ENCODE measurements at places on chromosomes 16 and 17.
A peak's percentile ranks its signal among the peaks of the same experiment; 100 is the strongest.

- no peak overlapping the region for H3K27ac ChIP-seq
- no peak overlapping the region for H3K4me3 ChIP-seq
- H3K36me3 ChIP-seq = peaks cover 2% of the 10 kb centered on the region
- DNase-seq = no peak
- no peaks in the 10 kb centered on the region for H3K27me3 ChIP-seq
- H3K4me1 ChIP-seq = no peaks in the 10 kb centered on the region
Observed at GRCh38 chr17:44105483-44105882, 18.0 kb downstream of the HDAC5 start.

- H3K36me3 ChIP-seq = peaks cover 28% of the 10 kb centered on the region
- H3K27ac ChIP-seq = no peak overlapping the region
- DNase-seq = no peak
- H3K27me3 ChIP-seq = no peaks in the 10 kb centered on the region
- H3K4me1 ChIP-seq = peaks cover 70% of the 10 kb centered on the region
Observed at GRCh38 chr16:89374393-89374960, 115.9 kb downstream of the ANKRD11 start.

GRCh38 chr17:1829216-1829591 lies 498 bp downstream of the SMYD4 start:
- H3K36me3 ChIP-seq = peaks cover 45% of the 10 kb centered on the region
- H3K27me3 ChIP-seq = no peaks in the 10 kb centered on the region
- H3K4me1 ChIP-seq = peaks cover 54% of the 10 kb centered on the region
- H3K27ac ChIP-seq = peak overlapping the region; percentile 74

GRCh38 chr17:5608399-5609112 lies 24.2 kb upstream of the NLRP1 start:
- no peaks in the 10 kb centered on the region for H3K36me3 ChIP-seq
- H3K27me3 ChIP-seq = peaks cover 6% of the 10 kb centered on the region
- H3K27ac ChIP-seq = no peak overlapping the region
- no peak for DNase-seq

- H3K4me3 ChIP-seq = no peak overlapping the region
- H3K27ac ChIP-seq = no peak overlapping the region
- DNase-seq = no peak
- no peaks in the 10 kb centered on the region for H3K36me3 ChIP-seq
- H3K27me3 ChIP-seq = no peaks in the 10 kb centered on the region
- H3K4me1 ChIP-seq = no peaks in the 10 kb centered on the region
Observed at GRCh38 chr16:78689028-78689427, 589.6 kb downstream of the WWOX start.

DNA sequence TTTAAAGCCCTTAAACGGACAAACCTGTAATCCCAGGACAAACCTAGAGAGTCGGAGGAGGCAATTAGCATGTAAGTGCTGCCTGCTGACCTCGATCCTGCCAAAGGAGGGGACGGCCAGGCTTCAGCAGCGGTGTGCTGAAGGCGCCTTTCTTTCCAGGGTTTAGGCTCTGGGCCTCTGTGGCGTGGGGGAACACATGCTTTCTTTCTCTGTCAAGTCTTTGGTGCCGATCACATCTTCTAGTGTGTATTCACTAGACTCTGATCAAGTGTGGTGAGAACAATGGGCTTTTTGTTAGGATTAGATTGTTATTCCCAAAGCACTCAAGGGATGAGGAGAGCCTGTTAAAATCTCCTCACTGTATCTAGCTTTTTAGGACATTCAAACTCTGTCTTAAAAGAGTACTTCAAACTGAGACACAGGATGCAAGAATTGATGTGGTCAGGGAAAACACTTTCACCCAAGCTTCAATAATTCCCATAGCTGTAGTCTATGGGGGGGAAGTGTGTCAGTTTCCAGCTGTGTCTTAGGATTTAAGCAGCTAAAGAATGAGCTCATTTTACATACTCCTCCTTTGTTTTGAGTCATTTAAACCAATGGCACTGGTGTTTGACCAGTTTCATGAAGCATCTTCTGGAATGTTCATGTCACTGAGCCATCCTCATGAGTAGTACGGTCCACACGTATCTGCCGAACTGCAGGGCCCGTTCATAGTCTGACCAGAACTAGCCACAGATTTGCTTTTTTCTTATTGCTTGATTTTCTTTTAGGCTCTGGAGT lies 51.2 kb downstream of the RPA1 start:
- no peaks in the 10 kb centered on the region for H3K27me3 ChIP-seq
- no peaks in the 10 kb centered on the region for H3K4me1 ChIP-seq
- DNase-seq = no peak
- H3K36me3 ChIP-seq = peaks cover 54% of the 10 kb centered on the region
- H3K27ac ChIP-seq = no peak overlapping the region

GRCh38 chr16:22323173-22323958 lies 26.2 kb downstream of the POLR3E start:
- H3K4me1 ChIP-seq = peaks cover 4% of the 10 kb centered on the region
- H3K27me3 ChIP-seq = no peaks in the 10 kb centered on the region
- H3K4me3 ChIP-seq = no peak overlapping the region
- DNase-seq = no peak

DNA sequence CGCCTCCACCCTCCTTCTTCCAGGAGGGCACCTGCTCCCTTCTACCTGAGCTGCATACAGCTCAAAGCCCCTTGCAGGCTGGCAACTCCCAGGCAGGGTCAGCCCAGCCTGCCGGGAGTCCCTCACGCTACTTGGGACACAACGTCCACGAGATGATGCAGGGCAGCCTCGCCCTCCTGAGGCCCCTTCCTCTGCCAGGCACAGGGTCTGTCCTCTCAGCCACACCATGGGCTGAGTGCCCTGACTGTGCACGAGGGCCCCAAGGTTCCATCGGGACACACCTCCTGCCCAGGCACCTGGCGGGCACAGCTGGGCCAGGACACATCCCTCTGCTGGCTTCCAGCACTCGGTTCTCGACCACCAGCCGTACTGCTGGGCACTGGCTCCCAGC lies 30.9 kb upstream of the ZC3H18 start:
- H3K4me1 ChIP-seq = peaks cover 7% of the 10 kb centered on the region
- peaks cover 12% of the 10 kb centered on the region for H3K36me3 ChIP-seq
- H3K27ac ChIP-seq = no peak overlapping the region
- peaks cover 6% of the 10 kb centered on the region for H3K27me3 ChIP-seq

DNA sequence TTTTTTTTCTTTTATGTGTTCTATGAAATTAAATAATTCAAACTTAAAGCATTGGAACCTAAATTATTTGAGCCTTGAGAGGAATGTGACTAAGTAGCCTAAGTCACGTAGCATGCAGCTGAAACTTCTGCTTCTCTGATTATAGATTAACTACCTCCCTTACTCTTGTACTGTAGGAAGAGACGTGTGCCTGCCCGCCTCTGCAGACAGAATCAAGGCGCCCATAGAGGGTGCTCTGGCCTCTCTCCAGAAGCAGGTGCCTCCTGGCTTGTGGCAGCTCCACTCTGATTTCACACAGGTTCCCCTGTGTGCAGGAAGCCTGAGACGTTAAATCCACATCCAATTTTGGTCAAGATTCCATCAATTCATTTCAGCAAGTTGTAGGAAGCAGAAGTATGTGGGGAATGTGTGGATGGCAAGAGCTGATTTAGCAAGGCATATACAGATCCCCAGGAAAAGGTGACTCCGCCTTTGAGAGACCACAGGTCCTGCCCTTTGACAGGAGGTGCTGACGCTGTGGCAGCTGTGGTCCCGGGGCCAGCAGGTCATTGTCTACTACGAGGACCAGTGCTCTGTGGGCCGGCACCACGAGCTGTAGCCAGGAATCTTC lies 1418.8 kb downstream of the CDH11 start:
- no peaks in the 10 kb centered on the region for H3K4me1 ChIP-seq
- no peak for DNase-seq
- no peak overlapping the region for H3K4me3 ChIP-seq
- H3K27ac ChIP-seq = no peak overlapping the region
- H3K36me3 ChIP-seq = no peaks in the 10 kb centered on the region

DNA sequence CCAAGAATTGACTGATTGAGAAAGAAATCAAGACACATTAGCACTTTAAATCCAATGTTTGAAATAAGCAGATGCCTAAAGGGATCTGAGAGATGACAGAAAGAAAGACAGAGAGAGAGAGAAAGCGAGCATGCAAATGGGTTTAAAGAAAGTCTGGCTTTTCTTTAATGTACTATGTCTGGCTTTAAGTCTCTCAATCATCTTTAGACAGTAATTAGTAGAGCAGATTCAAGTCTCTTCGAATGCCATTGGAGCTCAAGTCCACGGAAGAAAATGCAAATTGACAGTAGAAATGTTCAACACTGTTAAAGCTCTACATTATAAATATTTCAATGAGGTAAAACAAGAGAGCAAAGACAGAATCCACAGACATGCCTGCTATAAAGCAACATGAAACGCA lies 1480.2 kb upstream of the CDH8 start:
- H3K27ac ChIP-seq = no peak overlapping the region
- no peaks in the 10 kb centered on the region for H3K27me3 ChIP-seq
- no peaks in the 10 kb centered on the region for H3K36me3 ChIP-seq
- H3K4me3 ChIP-seq = no peak overlapping the region
- no peaks in the 10 kb centered on the region for H3K4me1 ChIP-seq

DNA sequence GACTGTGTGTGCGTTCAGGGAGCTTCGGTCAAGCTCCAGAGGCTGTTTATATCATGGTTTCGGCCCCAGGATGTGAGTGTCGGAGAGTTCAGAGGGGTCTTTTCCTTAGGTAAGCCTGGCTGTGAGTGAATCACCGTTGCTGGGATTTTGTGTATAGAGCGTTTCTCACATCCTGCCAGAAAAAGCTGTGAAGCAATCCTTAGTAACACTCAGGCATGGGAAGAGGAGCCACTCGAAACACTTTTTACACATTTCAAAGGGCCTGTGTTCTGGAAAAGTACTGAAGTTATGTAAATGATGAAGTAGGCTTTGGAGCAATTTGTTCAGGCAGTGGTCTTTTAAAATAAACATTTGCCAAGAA lies 662 bp downstream of the PGS1 start:
- H3K4me3 ChIP-seq = peak overlapping the region; percentile 88
- peaks cover 68% of the 10 kb centered on the region for H3K4me1 ChIP-seq
- no peak for DNase-seq
- H3K27me3 ChIP-seq = no peaks in the 10 kb centered on the region
- H3K36me3 ChIP-seq = peaks cover 37% of the 10 kb centered on the region

GRCh38 chr17:43755389-43755875 lies 3.2 kb downstream of the SOST start:
- no peak overlapping the region for H3K27ac ChIP-seq
- peak; percentile 52 for DNase-seq

GRCh38 chr16:62208934-62209333 lies 172.7 kb upstream of the CDH8 start:
- no peaks in the 10 kb centered on the region for H3K36me3 ChIP-seq
- H3K27ac ChIP-seq = no peak overlapping the region
- H3K4me1 ChIP-seq = no peaks in the 10 kb centered on the region
- H3K27me3 ChIP-seq = no peaks in the 10 kb centered on the region
- DNase-seq = no peak

DNA sequence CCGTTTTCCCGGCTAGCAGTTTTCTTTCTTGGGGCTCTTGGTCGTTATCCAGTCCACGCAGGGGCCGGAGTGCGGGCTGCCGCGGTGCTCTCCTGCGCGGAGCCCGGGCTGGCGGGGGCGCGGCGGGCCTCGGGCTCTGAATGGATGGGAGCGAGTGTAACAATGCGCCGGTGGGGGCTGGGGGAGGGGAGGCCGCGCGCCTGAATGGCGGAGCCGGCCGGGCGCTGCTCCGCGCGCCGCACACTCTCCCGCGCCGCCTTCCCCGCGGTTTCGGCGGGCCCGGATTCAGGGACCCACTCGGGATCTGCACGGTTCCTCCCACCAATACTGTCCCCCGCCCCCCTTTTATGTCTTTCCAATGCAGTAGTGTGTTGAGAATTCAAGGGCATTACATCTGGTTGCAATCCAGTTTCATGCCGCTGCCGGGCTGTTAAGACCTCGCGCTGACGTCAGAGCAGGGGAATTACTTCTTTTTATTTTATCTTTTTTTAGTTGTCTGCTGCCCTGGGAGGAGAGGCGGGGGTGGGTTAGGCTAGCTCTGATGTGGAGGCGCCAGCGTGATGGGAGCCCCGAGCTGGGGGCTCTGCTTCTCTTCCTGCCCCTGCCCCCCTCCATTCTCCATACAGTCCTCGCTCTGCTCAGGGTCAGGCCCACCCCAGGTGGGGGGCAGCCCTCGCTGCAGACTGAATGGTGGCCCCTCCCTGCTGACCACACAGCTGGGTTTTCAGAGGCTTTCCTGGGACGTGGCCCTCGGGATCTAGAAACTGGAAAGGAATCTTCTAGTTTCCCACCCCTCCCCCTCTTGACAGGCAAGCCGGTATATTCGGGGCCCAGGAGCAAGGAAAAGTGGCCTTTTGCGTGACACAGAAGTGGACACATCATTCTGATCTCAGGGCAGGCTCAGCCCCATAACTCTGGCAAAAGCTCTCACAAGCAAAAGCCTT lies 1.8 kb downstream of the RAI1 start:
- H3K4me1 ChIP-seq = peaks cover 27% of the 10 kb centered on the region
- H3K27ac ChIP-seq = peak overlapping the region; percentile 85
- peak; percentile 85 for DNase-seq
- H3K27me3 ChIP-seq = no peaks in the 10 kb centered on the region
- H3K4me3 ChIP-seq = peak overlapping the region; percentile 86

DNA sequence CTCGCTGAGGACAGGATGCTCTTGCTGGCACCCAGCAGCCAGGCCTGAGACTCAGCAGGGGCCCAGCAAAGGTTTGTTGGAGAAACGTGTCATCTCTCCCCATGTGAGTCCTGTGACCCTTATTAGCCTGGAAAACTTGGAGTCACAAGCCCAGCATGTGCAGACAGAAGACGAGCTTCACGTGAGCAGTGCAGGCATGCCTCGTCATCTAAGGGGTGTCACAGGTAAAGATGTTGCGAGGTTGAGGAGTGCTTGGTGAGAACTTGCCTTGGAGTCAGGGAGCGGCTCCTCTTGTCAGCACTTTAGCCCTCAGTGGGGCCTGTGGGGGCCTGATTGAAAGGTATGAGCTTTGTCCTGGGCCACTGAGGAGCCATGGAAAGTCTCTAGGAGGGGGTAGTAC lies 2.1 kb upstream of the CTRL start:
- H3K27me3 ChIP-seq = no peaks in the 10 kb centered on the region
- no peak for DNase-seq

DNA sequence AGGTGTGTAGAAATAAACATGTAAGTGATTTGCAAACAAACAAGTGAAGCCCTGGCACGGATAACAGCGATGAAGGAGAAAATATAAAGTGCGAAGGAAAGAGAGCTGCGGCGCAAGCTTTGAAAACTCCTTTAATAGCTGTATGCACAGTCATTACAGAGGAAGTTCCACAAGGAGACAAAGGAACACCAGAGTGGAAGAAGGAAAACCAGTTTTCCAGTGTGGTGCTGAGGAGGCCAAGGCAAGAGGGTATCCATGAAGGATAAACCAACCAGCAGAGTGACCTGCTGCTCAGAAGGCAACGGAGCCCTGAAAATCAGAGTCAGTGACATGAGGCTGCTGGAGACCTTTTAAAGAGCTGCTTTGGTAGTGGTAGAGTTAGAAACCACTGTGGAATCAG lies 24.4 kb downstream of the METTL16 start:
- no peak overlapping the region for H3K4me3 ChIP-seq
- no peaks in the 10 kb centered on the region for H3K27me3 ChIP-seq
- peaks cover 2% of the 10 kb centered on the region for H3K36me3 ChIP-seq
- peaks cover 36% of the 10 kb centered on the region for H3K4me1 ChIP-seq

DNA sequence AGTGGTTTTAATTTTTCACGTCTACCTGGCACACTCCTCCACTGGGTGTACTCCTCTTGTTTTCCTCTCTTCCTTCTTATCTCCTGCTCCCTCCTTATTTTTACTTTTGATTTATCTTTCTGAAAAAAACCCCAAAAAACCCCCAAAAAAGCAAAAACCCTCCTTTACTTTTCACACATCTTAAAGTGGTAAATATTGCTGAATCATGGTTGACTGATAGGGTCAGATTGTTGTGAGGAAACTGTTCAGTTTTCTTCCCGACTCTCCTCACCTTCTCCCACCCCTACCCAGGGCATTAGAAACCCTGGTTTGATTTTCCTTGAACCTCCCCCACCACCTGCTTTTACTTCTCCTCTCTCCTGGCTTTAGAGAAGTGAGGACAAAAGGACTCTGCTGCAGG lies 25.4 kb downstream of the ARHGAP44 start:
- no peak overlapping the region for H3K4me3 ChIP-seq
- DNase-seq = no peak
- no peaks in the 10 kb centered on the region for H3K36me3 ChIP-seq
- H3K27ac ChIP-seq = no peak overlapping the region
- no peaks in the 10 kb centered on the region for H3K27me3 ChIP-seq

Data from activated CD4-positive, alpha-beta T cell treated with anti-CD3 and anti-CD28 coated beads for 36 hours (primary cell).